ENCODE measurements at places on chromosomes 4 and X. TPM values are rescaled to one million over a fixed set of nuclear protein-coding genes. Genes with fewer than 3 reads are reported as not detected.

- no peak for DNase-seq
These were observed 47.7 kb downstream of the SPRY1 start for GRCh38 chr4:123444290-123444731.

The HSD17B13 gene
- total RNA-seq: 1.1 TPM

DNA sequence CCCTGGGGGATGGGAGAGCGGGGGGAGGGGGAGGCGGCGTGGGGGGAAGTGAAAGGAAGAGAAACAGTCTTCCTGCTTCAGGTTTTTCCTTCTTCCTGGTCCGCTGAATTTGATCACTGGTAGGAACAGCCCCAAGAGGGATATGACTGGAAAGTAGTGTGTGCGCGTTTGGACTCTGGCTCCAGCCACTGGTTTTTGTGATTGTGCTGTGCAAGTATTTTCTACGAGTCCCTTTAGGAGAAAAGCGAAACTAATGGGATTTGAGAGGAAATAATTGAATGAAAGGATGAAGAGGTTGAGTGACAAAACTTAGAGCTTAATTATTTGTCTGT lies 836 bp downstream of the PRRG1 start:
- no peak for DNase-seq

DNA sequence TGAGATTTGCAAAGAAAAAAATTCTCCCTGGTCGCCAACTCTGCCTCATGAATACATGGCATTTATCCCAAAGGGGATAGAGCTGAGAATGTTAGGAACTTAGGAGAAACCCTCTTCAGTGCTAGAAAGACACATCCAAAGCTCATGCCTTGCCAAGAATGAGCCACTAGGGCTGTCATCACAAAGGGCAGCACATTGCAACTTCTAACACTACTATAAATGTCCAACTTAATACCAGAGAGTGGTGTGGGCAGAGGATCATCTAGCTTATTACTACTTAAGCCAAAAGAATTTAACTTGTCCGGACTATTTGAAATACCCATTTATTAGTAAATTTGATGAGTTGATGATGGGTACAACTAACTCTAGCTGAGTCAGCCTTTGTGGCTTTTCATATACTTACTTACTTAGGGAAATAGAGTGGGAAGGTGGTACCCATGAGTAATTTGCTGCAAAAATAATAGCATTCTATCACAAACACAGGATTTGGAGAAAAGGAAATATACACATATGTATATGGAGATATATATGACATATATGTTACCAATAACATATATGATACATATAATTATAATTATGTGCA lies 66.3 kb upstream of the GAB1 start:
- DNase-seq: no peak

DNA sequence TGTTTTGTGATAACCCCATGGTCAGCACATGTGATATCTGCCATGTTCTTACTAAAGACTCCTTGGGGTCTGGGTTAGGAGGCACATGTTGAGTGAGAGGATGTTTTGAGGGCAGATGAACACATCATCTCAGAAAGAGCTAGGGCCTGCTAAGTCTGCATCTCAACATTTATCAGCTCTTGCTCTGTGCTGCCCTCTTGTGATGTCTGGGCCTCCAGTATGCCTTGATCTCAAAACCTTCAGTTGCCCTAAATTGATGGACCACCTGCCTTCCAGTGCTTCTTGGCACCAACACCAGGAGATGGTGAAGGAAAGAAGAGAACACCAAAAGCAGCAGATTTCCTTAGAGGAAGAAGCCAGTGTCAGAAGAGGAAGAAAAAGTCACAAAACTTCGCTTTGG lies 22.5 kb downstream of the MID1 start:
- DNase-seq: no peak

GRCh38 chrX:71996826-71997225 lies 86.2 kb downstream of the NHSL2 start:
- no peak for DNase-seq

GRCh38 chr4:184953421-184953945 lies 64.8 kb upstream of the HELT start:
- DNase-seq: no peak

The STPG2 gene
- total RNA-seq: 0.33 TPM

The ARHGEF6 gene
- 37.6 TPM for total RNA-seq

DNA sequence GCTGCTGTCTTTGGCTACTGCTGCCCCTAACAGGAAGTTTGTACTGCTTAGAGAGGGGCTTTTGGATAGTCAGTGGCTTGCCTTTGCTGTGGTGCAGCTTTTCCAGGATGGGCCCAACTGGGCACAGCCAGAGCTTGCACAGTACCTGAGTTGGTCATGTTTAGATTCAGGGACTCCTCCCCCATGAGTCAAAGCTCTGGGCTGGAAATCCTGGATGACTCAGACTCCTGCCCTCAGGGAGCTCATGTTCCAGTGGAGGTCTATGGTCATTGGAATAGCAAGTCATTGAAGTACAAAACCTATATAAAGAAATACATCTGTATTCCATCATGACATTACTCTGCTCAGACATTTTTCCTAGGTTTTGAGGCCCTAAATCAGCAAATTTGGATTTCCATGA lies 66.7 kb upstream of the PJA1 start:
- DNase-seq: no peak

The ESX1 gene
- total RNA-seq: not detected

DNA sequence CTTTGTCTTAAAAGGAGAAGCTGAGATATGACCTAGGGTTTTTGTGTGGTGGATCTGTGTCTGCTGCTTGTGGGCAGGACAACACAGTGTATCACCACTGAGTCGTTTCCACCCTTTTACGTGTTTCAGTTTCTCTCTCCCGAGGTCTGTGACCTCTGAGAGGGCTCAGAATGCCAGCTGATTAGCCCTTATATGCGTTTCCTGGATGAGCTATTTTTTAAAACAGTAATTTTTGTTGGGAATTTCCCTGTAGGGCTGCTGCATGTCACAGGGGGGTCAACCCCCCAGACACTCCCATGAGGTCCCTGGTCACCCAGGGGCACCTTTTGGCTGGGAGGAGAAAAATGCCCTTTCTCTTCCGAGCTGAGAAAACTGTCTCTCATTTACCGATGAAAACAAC lies 170.4 kb upstream of the CASK start:
- no peak for DNase-seq

All from aorta (tissue), 5 donors.